ENCODE measurements at places on chromosomes 13 and 19.

GRCh38 chr19:57689750-57690149, 8.0 kb downstream of the ZNF551 start:
- no peak for DNase-seq

DNA sequence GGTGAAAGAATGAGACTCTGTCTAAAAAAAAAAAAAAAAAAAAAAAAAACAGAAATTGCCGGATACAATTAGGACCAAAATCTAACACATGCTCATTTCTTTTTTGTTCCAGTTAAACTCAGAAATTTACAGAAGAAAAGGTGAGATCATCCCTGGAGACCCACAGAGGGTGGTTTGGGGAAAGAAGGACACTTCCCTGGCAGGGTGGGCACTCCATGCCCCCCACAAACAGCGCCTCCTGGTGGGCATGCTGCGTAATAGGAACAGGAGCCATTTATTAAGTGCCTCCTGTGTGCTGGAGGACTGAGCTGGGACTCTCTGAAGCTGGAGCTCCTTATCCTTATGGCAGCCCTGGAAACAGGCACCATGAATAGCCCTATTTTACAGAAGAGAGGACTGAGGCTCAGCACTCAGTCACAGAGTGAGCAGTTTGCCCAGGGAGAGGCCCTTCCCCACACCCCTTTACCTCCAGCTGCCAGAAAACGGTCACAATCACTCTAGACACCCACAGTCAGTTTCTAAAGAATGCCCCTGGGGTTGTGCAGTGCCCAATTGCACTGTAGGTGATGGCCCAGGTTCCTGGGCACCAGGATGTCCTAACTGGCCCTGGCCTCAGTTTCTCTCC, 10.1 kb downstream of the C19orf38 start:
- peak; percentile 46 for DNase-seq

DNA sequence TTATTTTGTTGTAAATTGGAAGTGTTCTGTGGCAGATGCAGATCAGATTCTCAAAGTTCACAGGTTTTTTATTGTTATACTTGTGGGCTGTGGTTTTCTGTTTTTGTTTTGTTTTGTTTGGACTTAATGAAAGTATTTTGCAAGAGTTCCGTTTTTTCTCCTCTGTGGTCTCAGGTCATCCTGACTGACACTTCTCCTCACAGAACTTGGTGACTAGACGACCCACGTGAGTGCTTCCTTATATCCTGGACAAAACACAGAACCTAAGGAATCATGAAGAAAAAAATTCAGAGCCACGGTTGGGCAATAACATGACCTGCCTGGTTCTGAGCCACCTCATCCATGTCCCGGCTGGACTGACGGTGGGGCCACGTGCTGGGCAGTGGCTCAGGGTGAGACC, 2.5 kb upstream of the RFPL4AL1 start:
- DNase-seq = no peak

- DNase-seq = peak; percentile 83
Observed at GRCh38 chr19:1512671-1513498, at the start of gene ADAMTSL5. TSS of gene ADAMTSL5 (minus strand) at chr19:1513019. CDS start at chr19:1510943, 2,076 bp downstream.

Data from activated CD4-positive, alpha-beta T cell treated with anti-CD3 and anti-CD28 coated beads, Interleukin-2, Interleukin-6, amounts not matched to agents 100 ng/mL and 50 ng/mL, durations not matched to agents 16 hours and 8 hours (primary cell).